ENCODE measurements at places on chromosomes 4 and X.

DNA sequence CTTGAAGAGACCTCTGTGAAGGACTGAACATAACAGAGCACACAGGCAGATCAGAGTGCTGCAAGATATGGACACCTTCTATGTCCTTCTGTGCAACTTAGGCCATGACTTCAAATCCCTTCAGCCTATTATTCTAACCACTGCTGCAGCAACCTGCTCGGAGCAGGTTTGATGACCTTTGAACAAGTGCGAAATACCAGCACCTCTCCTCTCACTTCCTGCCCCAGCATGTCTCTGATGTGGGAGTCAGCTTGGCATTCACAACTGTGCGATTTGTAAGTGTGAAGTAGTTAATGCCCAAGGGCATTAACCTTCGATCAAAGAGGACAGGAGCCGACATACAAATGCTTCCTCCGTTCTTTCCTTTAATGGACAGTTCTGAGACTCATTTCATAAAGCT lies 1.6 kb upstream of the EXOC1 start:
- no peak for DNase-seq

GRCh38 chr4:153191795-153192363 lies 12.4 kb upstream of the TRIM2 start:
- no peak for DNase-seq

DNA sequence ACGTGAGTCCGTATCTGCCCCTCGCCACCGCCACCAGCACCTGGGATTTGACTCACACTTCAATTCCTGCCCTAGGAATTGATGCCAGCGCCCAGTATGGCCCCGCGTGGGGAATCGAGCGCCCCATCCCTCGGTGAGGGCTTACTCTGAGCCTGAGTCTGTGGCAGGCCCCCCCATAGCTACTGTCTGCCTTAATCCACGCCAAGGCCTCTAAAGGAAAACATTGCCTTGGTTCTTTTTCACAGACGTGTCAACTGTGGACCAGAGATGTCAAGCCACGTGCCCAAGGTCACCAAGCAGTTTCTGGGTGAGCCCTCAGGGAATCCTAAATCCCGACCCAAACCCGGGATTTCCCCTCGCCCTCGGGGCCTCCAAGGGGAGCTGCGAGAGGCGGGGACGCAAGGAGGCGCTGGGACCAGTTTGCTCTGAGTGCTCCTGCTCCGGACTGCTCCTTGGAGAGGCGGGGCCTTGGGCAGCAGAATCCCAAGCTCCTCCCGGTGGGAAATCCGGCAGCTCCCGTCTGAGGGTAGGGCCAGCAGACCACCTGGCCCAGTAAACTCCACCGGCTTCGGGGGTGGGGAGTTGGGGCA lies 12.9 kb downstream of the MSX1 start:
- no peak for DNase-seq

DNA sequence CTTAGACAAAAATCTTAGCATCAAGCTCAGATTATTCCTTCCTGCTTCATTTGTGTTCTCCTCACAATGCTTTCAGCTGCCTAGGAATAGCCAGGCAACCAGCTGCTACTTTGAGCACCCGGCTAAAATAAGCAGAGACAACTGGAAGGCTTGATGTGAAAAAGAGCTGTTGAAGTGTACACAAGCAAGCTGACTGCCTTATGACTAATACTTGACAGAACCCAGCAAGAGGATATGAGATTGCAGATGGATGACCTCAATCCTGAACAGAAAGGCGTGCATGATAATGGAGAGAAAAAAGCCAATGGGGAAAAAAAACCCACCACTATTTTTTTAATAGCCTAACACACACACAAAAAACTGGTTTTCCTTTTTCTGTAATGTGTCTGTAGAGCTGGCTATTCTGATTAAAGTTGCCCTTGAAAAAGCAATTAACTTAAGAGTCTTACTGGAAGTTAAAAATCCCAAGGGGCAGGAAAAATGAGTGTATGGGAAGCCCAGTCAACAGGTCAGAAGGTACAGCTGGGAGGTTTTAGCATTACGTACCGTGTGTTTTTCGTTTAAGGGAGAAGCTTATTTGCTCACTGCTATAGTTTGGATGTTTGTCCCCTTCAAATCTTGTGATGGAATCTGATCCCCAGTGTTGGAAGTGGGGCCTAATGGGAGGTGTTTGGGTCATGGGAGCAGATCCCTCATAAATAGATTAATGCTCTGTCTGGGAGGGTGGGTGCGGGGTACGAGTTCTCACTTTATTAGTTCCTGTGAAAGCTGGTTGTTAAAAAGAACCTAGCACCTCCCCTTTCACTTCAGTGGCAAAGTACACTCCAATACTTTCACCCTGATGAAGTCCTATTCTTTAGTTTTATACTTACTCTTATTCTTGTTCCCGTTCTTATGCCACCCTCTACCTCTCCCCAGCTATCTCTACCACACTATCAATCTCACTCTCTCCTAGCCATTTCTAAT lies 37.1 kb upstream of the HERC6 start:
- DNase-seq = no peak

- no peak for DNase-seq
Measured at GRCh38 chrX:31547416-31547815, 475.6 kb upstream of the FTHL17 start.
